ENCODE measurements at places on chromosomes 11 and 22.

DNA sequence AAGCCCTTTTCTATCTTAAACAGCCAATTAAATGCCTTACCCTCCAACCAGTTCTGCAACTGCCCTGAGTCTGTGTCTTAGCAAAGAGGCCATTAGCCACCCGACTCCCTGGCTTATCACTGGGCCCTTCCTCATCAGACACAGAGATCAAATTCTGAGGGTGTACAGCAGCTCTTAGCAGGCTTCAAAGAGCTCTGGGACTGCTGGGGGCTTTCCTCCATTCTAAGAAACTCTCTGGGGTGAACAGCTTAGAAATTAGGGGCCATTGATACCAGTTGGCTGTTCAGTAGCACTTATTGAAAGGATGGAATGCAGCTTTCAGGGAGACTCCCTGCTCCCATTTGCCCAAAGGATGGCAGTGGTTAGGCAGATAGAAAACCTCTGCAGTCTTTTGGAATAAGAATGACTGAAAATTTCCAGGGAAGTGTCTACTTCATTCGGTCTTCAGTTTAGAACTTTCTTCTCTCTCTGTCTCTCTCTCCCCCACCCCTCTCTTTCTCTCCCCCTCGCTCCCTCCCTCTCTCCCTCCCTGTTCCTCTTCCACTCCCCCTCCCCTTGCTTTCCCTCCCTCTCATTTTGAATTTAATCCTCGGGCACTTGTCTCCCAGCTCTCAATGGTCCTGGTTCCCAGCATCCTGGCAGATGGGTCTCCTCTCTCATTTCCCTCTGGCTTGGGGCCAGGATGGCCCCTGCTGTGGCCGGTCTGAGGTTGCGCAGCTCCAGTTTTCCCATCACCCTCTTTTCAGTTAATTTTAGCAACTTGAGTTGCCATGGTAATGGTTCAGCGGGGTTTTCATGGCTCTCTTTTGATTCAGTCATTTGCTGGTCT lies 76.4 kb downstream of the COMMD9 start:
- DNase-seq, result peak; percentile 54

GRCh38 chr11:8312986-8313385 lies 49.3 kb upstream of the LMO1 start:
- DNase-seq, result no peak

- no peak for DNase-seq
Measured at GRCh38 chr11:27385245-27385644, 22.2 kb upstream of the CCDC34 start.

- no peak for DNase-seq
Measured at GRCh38 chr22:39617342-39617741, 46.8 kb downstream of the CACNA1I start.

DNA sequence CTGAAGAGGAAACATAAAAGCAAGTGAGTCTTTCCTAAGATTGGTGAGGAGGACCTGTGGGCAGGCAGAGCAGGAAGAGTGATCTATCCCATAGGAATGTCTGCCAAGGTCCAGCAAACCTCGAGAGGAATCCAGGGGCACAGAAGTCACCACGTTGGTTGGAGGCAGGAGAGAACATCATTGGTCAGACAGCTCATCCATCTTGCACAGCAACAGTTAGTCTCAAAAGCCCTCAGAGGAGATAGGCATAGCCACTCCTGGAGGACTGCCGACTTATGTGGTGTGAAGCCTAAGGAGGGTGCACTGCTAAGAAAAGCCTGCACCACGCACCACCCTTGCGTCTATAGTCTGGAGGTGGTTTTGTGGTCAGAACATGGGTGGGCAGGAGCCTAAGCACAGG lies 109.1 kb downstream of the RASSF10 start:
- no peak for DNase-seq

DNA sequence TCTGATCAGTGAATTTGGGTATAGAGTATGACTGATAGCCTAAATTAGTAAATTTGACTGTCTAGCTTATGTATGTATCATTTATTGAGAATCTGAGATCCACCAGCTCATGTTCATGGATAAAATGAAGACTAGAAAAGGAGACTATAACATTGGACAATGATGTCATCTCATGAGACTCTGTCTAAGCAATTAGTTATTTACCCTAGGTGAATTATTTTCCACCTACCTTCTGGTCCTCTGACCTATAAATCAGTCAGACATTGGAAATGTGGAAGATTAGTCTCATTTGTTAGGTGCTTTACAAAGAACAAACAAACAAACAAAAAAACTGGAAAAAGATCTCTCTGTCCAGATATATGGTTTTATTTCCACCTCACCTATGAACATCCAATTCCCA lies 38.7 kb upstream of the CALCA start:
- no peak for DNase-seq

- DNase-seq, result no peak
Measured at GRCh38 chr11:60155931-60156330, 27.0 kb downstream of the MS4A6A start.

DNA sequence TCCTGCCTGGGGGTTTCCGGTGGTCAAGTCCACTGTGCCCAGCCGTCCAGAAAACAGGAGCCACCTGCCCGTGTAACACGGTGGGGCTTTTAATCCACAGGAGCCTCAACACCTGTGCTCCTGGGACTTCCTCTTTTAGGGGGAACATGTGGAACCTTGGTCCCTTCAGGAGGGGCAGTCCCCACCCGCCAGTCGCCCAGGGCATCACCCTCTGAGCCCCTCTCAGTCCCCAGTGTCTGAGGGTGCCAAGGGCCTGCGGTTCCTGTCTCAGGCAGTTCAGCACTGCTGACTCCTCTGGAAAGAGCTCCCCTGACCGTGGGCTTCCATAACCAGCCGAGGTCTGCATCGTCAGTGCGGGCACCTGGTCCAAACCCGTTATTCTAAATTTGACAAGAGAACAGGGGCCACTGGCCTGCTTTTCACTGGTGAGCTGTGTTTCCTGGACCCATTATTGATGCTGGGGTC lies 15.8 kb downstream of the KRTAP5-5 start:
- DNase-seq, result no peak

DNA sequence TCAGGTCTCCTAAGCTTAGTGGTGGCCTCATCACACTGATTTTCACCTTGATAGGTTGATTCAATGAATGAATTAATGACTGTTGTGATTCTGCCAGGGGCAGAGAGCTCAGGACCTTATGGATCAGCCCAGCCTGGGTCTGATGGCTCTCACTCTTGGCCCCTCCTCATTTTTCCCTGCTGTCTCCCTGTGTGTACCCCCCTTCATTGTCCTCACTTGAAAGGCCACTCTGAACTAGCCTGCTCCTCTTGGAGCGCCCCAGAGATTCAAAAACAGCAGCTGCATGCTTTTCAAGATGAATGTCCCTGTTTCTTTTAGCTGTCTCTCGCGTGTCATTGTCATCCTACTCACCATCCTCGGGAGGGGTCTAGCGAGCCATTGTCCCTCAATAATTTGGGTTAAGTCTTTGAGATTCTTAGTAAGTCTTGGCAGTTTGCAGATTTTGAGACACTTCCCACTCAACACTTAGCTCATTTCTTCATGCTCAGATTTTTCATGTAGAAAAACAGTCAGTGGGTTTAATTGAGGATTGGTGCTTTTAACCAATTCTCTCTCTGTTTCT lies 42.5 kb upstream of the MICAL2 start:
- DNase-seq, result no peak

DNA sequence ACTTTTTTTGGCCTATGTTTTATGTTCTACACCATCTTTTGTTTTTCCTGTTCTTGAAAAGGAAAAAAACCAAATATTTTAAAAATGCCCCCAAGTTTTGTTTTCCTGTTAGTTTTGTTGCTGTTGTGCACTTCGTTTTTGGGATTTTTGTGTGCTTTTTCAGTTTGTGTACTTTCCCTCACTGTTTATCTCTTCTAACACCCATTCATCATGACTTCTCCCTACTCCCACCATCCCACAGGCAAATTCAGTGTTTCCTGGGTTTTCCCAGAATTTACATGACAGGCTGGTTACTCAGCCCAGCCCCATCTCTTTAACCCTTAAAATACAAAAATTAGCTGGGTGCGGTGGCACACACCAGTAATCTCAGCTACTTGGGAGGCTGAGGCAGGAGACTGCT lies 15.6 kb downstream of the TMEM123 start:
- no peak for DNase-seq

DNA sequence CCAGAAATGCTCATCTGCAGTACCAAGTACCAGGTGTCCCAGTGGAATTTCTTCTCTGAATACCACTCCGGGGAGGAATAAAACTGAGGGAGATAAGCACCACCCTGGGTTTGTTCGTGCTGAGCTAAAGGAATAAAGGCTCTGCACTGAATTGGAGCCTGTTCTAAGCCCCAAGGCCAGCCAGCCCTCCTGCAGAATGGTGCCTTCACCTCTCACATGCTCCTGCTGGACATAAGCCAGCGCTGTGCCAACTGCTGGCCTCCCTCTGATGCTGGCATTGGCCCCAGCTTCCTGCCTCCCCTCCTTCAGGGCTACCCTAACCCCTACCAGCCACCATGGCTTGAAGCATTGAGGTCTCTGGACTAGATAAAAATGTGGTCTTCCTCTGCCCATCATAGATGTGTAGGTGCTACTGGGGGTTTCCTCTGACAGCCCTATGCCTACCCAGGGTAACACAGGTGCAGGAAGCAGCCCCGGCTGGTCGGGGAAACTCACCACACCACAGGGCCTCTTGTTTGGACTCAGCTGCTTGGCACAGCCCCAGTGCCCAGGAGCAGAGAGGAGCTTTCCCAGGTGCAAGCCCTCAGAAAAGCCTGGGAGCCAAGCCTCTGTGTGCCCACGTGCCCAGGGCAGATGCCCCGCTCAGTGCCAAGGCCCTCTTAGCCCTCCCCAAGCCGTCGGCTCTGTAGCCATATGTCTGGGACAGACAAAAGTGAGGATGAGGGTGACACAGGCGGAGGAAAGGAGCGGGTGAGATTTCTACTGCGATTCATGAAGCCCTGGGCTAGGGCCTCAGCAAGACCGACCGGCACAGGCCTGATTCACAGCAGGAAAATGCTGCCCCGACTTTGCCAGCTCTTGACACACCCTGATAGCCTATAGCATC lies 34.1 kb upstream of the JAM3 start:
- peak; percentile 96 for DNase-seq

DNA sequence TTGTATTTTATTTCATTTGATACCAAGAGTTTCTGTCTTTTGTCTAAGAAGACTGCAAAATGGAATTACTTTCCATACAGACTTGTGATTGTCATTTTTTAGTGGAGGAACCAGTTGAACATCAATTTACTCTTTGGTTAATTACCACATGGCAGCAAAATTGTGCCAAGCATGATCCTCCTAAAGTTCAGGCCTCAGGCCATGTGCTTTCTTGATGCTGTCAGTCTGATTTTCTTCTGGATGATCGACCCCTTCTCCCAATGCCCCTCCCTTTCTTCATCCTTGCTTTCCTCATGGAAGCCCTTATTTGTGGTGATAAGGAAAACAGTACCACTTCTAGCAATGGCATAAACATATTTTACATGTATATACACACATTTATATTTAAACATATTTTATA lies 76.2 kb downstream of the SVIP start:
- DNase-seq, result no peak

- no peak for DNase-seq
Measured at GRCh38 chr11:9839550-9839949, 175.7 kb downstream of the SWAP70 start.

GRCh38 chr11:110859998-110860397 lies 147.8 kb upstream of the ARHGAP20 start:
- no peak for DNase-seq

DNA sequence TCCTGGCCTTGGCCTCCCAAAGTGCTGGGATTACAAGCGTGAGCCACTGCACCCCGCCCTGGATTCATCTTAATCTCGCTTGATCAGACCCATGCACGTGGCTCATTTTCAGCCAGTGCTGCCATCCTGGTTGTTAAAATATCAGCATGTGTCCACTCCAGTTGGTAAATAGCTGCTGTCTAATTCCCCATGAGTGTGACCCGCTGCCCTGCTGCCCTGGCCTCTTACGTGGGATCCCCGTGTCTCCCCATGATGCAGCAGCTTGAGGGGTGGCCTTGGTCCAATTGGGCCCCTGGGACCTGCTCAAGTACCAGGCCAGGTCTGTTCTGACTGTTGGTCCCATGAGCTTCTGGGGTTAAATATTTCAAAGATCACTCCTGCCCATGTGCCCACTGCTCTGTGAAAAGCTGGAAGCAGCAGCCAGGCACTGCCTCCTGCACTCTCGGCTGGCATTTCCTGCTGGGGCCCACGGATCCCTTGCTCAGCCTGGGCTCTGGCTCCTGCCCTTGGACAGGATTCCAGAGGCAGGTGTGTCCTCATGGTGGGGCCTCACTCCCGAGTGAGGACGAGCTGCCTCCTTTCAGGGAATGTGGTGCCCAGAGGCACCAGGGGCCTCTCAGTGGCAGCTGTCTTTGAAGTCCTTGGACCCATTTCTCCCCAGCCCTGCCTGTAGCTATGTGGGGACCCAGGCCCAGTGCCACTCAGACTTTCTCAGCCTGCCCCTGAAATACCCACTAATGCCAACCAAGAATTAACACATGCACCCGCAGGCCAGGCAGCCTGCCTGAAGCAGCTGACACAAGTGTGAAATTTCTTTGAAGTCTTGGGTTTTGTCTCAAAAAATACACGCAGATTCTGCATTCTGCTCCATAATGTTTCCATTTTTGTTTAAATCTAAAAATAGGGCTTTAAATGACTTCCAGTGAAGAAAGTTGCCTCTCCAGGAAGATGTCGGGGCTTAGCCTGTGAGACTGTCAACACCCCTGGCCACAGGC lies 38.1 kb upstream of the PRDM11 start:
- no peak for DNase-seq

GRCh38 chr22:49954354-49954753 lies 6.2 kb upstream of the PIM3 start:
- no peak for DNase-seq

DNA sequence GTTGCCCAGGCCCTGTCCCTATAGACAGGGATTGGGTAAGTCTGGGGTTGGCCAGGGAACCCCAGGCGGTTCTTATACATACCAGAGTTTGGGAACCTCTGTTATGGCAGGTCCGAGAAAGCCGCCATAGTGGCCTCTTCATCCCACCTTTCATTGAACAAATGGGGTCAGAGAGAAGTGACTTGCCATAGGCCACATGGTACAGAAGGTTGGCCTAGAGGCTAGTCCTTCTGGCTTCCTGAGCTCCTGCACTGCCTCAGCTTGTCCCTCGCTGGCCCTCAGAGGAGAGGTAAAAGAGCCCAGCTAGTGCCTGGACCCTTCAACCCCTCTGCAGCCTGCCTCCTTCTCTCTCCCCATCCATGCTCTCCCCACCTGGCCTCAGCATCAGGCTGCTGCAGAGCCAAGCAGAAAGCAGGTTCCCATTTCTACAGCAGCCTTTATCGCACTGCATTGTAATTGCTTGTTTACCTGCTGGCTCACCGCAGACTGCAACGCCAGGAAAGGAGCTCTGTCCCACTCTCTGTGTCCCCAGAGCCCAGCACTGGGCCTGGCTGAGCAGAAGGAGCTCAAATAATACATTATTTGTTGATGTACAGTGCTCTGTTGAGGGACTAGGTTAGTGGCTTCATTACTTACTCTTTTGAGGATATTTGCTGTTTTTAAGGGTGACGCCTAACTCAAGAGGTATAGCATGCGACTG lies 103.6 kb downstream of the TRIM29 start:
- DNase-seq, result no peak

GRCh38 chr11:73629907-73630306 lies 16.5 kb upstream of the PLEKHB1 start:
- no peak for DNase-seq
